Lower lobe of right lung (tissue), 2 donors: ENCODE measurements at places on chromosomes 2 and 18. TPM values are rescaled to one million over a fixed set of nuclear protein-coding genes. Genes with fewer than 3 reads are reported as not detected.

Gene SP100
- total RNA-seq: 162 TPM

Gene ALPI
- not detected for total RNA-seq

Gene C2orf80
- not detected for total RNA-seq

Gene IL1RN
- 20.1 TPM for total RNA-seq

Gene LYG2
- total RNA-seq: not detected

Gene SH2D6
- total RNA-seq: 0.97 TPM
